ENCODE measurements at places on chromosomes 13 and 19.

- no peak for DNase-seq
Observed at GRCh38 chr19:15300533-15301197, 31.7 kb downstream of the BRD4 start.

DNA sequence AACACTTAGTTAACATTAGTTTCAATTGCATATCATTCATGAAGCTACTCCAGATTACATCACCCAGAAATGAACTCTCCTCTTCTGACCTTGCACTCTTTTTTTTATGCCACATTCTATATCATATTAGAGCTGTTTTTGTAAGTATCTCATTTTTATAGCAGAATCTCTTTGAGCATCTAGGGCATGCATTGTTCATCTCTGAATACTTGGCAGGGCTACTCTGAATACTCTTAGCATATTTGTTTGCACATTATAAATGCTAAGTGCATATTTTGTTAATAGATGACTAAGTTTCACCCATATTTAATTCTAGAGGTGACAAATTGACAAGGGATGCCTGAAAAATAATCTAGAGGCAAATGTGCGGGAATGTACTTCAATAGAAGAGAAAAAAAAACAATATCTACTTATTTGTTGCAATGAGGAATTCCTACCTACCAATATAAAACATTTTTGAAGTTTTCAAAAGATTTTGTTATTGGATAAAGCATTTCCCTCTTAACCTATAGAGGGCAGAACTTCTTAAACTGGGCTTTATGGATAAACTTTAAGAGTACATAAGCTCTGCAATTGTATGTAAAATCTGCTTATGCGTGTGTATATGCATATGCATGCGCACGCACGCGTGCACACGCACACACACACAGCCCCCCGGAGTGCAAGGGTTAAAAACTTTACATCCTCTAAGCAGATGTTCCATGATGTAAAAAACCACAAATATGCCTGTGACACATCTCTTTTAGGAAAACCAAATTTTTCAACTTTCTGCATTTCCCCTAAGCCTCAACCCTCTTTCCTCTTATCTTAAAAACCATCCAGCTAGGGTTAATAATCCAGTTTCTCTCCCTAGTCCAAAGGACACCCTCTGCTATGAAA lies 73.0 kb upstream of the OXGR1 start:
- no peak for DNase-seq

DNA sequence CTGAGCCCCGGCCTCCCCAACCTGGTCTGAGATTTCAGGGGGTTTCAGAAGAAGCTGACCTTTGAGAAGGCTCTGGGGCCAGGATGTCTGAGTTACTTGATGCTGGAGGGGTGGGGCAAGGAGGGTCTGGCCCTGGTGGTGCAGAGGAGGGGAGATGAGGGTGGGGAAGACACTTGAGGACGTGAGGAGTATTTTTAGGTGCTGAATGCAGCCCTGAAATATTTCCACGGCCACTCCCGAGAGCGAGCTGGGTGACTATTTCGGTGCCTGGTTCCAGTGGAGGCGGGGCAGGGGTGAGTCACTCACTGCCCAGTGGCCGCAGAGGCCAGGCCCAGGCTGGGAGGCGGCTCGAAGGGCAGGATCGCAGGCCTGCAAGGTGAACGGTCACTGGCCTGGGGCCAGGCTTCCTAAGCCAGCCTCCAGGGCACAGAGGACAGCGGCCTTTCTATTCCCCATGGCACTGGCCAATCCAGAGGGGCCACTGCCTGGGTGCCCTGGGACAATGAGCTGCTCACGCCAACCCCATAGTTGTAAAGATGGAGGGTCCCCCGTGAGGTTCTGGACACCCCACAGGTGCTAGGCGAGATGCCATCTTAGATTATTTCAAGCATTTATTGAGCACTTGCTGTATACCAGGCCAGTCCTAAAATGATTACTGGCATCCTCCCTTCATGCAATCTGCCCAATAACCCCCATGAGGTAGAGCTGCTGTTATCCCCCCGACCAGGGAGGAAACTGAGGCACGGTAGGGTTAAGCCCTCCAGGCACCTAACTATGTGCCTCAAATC lies 19.7 kb upstream of the JUND start:
- DNase-seq: no peak

GRCh38 chr13:110771194-110771593 lies 57.7 kb downstream of the ING1 start:
- DNase-seq: no peak

DNA sequence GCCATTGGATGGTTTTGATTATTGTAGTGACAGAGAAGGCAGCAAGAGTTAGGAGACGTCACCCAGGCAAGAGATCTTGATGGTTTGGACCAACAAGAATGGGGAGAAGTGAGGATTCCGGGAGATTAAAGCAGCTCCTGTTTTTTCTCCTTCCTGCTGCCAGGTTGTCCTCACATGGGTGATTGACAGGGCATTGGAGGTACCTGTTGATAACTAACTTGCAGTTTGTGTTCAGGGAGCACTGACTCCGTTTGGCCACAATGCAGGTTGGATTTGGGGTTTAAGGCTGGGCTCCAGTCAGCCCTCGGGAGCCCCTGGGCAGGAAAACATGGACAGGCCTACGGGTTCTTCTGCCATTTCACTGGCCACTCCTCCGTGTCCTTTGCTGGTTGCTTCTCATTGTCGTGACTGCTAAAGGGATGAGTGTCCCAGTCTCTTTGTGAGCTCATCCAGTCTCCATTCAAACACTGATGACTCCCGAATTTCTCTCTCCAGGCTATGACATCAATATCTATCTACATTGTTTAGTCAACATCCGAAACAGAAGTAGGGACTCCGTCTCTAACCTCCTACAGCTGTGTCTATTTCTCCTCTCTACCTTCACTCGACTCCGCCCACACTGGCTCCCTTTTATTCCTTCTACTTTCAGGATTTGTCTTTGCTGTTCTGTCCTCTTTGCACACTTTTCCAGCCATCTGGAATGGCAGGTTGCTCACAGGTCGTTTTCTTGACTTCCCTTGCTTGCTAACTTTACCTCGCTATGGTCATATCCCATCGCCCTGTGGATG lies 1.3 kb upstream of the PTOV1 start:
- no peak for DNase-seq

GRCh38 chr13:97464561-97464960 lies 30.6 kb downstream of the RAP2A start:
- DNase-seq: no peak

- DNase-seq: no peak
Observed at GRCh38 chr13:22090106-22090505, 419.2 kb downstream of the FGF9 start.

DNA sequence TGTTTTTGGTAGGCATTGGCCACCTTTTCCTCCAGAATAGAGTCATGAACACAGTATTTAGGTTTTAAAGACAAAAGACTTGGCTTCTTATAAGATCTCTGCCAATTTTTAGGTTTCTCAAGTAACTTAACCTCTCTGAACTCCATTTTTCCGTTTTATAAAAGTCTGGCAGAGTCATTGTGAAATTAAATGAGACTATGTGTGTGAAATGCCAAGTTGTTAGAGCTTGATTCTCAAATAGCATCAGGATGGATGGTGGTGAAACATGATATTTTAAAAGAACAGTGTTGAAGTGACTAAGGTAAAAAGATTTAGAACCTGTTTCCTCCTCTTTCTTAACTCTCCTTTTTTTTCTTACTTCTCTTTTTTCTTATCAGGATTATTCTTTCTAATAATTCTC lies 617.7 kb upstream of the SLITRK1 start:
- DNase-seq: no peak

DNA sequence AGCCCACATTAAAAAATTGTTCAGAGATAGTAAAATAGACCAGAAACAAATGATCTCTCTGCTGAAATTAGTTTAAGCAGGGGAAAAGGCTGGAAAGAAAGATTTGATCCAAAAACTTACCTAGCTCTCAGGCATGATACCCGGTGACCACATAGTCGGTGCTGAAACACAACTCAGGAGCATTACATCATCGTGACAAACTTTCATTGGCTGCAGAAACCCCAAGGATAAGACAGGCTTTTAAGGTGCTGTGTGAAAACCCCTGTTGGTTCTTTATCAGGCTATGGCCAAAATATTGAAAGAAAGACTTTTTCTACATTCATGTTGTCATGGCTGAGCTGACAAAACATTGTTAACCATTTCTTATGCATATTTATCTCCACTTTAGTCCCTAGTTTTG lies 171.7 kb upstream of the KLF12 start:
- no peak for DNase-seq

GRCh38 chr19:49272204-49272603 lies 52.8 kb downstream of the SLC6A16 start:
- no peak for DNase-seq

- no peak for DNase-seq
Observed at GRCh38 chr13:99953138-99953755, 18.3 kb downstream of the ZIC5 start.

DNA sequence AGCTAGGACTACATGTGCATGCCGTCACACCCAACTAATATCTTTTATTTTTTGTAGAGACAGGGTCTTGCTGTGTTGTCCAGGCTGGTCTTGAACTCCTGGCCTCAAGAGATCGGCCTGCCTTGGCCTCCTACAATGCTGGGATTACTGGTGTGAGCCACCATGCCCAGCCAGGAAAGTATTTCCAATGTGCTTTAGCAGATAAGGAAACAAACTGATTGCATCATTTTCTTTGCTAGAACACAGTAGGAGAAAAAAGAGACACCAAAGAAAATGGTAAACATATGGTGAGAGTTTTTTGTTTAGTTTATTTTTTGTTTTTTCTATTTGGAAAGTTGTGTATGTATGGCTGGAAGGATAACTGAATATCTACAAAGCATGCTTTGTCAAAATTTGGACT lies 46.9 kb upstream of the AKAP11 start:
- DNase-seq: no peak

GRCh38 chr19:35375505-35376307 lies 4.8 kb downstream of the GPR42 start:
- no peak for DNase-seq

- no peak for DNase-seq
Observed at GRCh38 chr13:58946274-58946673, 1217.5 kb downstream of the DIAPH3 start.

DNA sequence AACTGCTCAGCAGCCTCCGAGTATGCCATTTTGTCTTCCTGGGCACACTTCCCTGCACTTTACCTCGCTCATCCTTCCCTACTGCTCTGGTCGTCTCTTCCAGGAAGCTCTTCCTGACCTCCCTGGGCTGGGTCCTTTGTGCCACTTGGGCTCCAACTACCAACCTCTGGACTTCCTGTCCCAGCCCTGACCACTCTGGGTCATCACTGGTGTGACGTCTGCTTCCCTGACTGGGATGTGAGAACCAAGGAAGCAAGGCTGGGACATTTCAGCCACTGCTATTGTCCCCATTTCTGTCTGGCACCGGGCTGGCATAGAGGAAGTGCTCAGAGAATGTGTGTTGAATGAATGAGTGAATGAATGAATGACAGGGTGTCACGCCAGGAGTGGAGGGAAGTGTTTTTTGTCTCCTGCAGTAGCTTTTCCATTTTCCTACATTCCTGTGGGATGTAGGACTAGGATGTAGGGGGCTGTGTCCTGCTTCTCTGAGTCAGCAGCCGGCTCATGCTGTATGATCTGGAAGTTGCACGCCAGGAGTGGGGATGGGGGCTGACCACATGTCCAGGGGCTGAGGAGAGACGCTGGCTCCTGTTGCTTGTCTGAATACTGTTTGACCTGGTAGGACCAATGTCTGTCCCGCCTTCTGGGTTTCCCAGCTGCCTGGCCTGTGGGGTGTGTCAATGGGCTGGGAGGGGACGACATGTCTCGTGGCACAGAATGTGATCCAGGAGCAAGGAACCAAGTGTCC lies 14.7 kb downstream of the NOVA2 start:
- no peak for DNase-seq

DNA sequence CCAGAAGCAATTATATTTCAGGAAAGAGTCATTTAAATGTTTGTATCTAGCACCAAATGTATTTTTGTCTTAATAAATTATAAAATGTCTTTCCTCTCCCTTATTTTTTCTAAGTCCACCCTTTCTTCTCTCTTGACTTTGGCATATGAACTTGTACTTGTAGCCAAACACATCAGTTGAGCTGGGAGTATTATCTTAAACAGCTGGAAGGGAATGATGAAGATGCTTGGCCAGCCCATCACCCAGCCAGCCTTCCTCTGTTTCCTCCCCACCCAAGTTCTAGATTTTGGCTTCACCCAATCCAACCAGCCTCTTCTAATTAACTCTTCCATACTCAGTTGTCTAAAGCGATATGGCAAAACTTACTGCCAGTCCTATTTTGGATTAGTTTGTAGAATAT lies 272.5 kb downstream of the ENOX1 start:
- no peak for DNase-seq

DNA sequence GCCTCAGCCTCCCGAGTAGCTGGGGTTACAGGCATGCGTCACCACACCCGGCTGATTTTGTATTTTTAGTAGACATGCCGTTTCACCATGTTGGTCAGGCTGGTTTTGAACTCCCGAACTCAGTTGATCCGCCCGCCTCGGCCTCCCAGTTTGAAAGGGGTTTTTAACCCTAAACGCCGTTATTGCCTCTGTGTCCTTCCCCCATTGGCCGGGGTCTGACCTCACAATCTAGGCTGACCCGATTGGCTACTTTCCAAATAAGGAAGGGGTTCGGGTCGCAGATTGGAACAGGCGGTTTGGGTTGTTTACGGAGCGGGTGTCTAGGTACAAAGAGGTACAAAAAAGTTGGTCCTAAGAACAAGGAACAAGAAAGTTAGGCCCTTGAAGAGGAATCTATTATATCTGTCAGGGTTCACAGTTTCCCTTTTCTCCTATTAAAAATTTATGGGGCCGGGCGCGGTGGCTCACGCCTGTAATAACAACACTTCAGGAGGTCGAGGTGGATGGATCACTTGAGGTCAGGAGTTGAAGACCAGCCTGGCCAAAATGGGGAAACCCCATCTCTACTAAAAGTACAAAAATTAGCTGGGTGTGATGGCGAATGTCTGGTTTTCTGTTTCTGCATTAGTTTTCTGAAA lies 1.0 kb downstream of the ZNF253 start:
- DNase-seq: peak; percentile 39

GRCh38 chr13:68257111-68257842 lies 1027.1 kb upstream of the PCDH9 start:
- no peak for DNase-seq

GRCh38 chr13:109885235-109885634 lies 98.9 kb upstream of the IRS2 start:
- no peak for DNase-seq

Measured in effector CD4-positive, alpha-beta T cell (primary cell).